Stimulated activated CD4-positive, alpha-beta T cell treated with anti-CD3 and anti-CD28 coated beads, TNF-alpha, amount 100 ng/mL, for 48 hours (primary cell): ENCODE measurements at places on chromosomes 11 and 22.

DNA sequence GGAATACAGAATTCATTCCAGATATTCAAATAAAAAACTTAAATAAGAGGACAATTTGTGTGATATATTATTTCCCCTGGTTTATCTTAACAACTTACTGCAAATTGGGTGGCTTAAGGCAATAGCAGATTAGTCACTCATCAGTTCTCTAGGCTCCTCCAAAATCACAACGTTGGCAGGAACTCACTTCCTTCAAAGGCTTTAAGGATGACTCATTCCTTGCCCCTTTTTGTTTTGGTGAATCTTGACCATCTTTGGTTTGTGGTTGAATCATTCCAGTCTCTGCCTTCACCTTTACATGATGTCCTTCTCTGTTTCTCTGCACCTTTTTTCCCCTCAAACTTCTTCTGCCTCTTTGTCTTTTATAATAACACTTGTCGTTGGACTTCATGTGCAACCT, 3.4 kb downstream of the OR10AG1 start:
- DNase-seq = no peak

GRCh38 chr11:123543797-123544196, 110.6 kb downstream of the SCN3B start:
- no peak for DNase-seq

DNA sequence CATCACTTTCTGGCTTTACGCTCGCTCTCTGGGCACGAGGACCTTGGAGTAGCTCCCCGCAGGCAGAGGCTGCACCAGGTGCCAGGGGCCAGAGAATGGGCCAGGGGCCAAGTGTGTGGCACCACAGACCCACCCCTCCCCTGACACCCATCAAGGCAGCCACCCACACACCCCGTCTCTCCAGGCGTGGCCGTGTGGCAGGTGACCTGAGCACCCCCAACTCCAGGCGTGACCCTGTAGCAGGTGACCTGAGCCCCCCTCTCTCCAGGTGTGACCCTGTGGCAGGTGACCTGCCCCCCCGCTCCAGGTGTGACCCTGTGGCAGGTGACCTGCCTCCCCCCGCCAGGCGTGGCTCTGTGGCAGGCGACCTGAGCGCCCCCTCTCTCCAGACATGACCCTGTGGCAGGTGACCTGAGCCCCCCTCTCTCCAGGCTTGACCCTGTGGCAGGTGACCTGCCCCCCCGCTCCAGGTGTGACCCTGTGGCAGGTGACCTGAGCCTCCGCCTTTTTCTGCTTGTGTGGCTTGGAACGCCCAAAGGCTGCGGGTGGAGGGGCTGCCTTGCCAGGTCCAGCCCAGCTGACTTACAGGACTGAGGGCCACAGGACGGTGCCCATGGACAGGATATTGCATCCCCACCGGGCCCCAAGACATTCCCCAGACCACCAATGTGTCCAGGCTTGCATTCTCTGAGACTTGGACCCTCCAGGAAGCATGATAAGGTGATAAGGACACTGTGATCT, 667.2 kb downstream of the BRD1 start:
- DNase-seq = no peak

- no peak for DNase-seq
These were observed 26.2 kb upstream of the LIN7C start for GRCh38 chr11:27532652-27533325.

DNA sequence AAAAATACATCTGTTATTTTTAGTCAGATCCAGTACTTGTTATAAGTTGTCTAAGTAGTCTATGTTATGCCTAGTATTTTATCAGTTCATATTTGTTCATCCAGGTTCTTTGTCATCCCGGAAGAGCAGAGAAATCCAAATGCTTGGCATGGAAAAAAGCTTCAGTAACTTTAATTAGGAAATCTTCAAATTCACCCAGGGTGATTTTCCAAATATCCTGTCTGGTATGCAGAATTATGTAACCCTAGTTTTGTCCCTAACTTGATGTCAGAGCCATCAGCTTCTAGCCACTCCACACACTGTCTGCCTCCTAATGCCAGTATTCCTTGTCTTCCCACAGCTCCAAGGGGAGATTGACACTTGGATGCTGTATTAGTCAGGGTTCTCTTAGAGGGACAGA, 216.2 kb downstream of the ARHGAP42 start:
- DNase-seq = no peak

GRCh38 chr11:86680716-86681482, 8.5 kb upstream of the ME3 start:
- no peak for DNase-seq

GRCh38 chr11:119324189-119324588, 7.3 kb upstream of the MCAM start:
- DNase-seq = no peak

DNA sequence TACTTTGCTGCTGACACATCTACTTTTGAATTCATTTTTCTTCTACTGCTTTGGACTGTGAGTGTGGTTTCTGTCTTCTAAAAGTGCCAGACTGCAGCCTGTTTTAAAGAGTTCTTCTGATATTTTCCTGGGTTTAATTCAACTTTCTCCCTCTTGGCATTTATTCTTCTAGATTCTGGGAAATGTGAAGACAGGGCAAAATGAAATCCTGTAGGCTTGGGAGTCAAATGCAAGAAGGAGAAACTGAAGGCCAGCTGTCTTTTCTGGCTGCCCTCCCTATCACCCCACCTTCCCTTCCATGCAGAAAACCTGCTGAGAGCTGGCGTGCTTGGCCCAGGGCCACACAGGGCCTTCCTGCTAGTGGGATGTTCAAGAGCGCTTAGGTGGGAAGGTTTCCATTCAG, 7.6 kb downstream of the ZNF70 start:
- no peak for DNase-seq

GRCh38 chr11:617912-618682, 2.3 kb upstream of the IRF7 start:
- DNase-seq = no peak

- no peak for DNase-seq
These were observed 121.2 kb downstream of the PDE3B start for GRCh38 chr11:14764579-14765527.

DNA sequence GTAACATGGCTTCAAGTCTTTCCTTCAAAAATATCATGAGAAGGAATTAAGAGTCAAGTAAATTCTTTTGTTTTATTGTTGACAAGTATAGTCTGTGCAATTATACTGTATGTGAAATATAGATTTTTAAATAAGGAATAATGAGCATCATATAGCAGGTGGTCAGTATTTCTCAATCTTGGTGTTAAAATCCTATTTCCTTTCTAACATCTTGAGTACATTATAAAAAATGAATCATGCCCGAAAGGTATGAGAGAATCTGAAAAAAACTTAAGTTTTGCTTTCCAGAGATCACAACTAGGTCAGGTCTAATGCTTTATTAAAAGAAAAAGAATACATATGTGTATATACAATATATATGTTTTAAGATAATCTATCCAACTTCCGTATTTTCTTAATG, 53.1 kb downstream of the KIF18A start:
- no peak for DNase-seq
